Brain microvascular endothelial cell (primary cell): ENCODE measurements at places on chromosomes 2 and 18.

DNA sequence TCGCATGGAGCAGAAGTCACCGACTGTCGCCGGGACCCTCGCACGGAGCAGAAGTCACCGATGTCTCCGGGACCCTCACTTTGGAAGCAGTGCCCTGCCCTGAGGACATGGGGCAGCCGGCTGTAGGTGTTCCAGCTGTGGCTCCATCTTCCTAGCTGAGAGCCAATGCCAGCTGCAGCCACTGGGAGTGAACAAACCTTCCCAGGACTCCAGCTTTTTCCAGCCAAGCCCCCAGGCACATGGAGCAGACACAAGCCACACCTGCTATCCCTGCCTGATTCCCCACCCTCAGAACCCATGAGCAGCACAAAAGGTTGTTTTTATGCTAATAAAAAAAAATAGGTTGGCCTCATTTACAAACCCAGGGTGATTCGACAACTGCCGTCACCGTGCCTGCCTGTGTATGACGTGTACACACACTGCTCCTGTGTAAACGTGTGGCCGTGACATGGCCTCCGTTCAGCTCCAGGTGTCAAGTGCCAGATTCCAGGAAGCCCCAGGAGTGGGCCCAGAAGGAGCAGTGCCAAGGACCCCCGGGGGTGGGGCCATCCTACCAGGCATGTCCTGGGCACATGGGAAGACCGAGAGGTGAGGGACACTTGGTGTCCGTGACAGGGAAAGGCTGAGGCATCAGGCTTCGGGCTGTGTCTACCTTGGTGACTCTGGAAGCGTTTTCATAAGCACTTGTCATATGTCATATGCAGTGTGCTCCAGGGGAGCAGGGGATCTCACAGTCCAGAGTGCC, 91.5 kb downstream of the EIPR1 start:
- DNase-seq: no peak

GRCh38 chr18:29326214-29326613, 1149.3 kb upstream of the CDH2 start:
- DNase-seq: no peak

- no peak for DNase-seq
Measured at GRCh38 chr2:64311191-64311910, 142.6 kb upstream of the LGALSL start.

- no peak for DNase-seq
Measured at GRCh38 chr18:500632-501405, at the start of gene COLEC12. TSS of gene COLEC12 (minus strand) at chr18:500701. CDS start at chr18:500514, 187 bp downstream.

DNA sequence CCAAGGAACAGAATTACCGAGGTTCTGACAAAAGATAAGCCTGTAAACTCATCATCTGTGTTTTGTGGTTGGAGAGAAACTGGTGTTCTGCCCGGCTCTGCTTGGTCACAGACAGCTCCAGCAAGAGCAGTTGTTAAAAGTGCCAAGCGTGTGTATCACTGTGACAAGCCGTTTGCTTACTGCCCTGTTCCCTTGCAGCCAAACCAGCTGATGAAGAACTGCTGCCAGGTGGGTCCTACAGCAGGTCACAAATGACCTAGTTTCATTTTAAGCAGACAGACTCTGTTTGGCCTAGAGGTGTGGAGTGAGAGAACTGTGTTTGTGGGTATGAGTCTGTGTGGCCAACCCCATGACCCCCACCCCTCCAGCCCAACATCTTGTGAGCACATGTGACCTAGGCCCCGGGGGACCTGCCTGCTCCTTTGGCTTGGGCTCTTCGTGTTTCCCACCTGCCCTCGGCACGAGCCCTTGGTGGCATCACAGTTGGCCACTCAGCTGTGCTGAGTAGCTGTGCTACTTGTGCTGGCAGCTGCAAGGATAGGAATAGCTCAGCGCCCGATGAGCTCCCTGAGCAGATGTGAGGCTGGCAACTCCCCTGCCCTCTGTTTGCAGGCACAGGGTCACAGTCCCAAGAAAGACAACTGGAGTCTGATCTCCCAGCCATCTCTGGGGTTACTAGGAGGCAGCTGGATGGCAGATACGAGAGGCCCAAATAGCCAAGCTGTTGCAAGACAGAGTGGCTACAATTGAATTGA, 9.7 kb downstream of the OXER1 start:
- peak; percentile 4 for DNase-seq

DNA sequence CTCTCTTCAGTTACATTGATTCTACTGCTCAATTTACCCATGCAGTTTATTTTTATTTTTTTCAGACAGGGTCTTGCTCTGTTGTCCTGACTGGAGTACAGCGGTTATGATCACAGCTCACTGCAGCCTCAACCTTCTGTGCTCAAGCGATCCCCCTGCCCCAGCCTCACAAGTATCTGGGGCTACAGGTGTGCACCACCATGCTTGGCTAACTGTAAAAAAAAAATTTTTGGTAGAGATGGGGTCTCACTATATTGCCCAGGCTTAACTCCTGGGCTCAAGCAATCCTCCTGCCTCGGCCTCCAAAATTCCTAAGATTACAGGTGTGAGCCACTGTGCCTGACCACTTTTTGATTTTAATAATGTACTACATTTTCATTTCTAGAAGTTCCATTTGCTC, 93.8 kb upstream of the RNU4ATAC start:
- no peak for DNase-seq
